ENCODE measurements at places on chromosomes 4 and X.

- no peak for DNase-seq
Observed at GRCh38 chr4:17788956-17789355, 7.5 kb upstream of the FAM184B start.

- DNase-seq = no peak
Observed at GRCh38 chrX:21929209-21929608, 11.3 kb upstream of the SMS start.

GRCh38 chr4:102137217-102137616 is 208.1 kb downstream of the SLC39A8 start:
- DNase-seq = no peak

- no peak for DNase-seq
Observed at GRCh38 chrX:70479247-70479921, 34.7 kb downstream of the DLG3 start.

DNA sequence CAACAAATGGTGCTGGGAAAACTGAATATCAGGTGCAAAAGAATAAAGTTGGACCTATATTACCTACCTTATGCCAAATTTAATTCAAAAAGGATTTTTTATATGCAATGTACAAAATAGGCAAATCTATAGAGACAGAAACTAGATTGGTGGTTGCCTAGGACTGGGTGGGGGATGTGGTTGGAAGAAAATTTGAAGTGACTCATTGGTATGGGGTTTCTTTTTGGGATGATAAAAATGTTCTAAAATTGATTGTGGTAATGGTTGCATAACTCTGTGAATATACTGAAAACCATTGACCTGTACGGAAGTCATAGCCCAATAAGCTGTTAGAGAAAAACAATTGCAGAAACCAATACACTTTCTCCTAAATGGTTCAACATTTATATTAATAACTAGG is 72.1 kb downstream of the COL4A5 start:
- no peak for DNase-seq

DNA sequence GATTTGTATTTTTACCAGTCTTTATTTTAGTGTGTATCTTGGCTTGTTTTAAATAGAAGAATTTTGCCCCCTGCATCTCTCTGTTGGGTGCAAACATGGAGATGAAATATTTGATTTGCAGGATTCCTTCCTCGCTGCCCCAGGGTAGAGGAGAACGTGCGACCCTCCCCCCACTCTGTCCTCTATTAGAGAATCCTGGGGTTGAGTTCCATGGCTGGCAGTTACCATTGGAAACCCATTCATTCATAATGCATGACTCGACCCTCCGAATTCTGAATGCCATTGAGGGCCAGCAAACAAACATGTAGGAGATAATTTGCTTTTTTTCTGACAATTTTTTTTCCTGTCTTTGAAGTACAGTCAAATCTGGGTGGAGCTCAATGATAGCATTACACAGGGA is 53.7 kb downstream of the TRIM2 start:
- no peak for DNase-seq

DNA sequence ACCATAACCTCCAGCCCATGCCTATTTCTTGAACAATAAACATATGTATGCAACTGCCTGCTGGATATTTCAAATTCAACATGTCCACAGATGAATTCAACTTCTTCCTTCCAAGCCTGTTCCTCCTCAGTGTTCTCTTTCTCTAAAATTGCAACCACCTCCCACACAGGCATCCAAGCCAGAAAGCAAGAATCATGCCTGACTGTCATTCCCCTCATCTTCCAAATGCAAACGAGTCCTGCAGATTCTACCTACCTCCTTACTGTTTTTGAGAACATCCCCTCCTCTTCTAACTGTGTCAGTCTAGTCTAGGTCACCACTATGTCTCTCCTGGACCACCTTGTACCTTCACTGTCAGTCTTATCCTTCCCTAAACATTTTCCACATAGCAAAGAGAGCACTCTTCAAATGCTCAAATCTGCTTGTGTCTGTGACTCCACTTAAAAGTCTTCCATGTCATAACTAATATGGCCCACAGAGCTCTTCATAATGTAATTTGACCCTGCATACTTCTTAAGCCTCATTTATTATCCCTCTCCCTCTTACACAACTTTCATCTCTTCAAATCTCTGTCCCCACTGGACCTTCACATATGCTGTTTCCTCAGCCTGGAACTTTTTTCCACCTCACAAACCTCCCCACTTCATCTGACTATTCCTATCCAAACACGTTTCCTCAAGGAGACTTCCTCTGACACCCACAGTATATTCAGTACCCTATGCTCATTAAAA is 25.7 kb downstream of the MAPK10 start:
- no peak for DNase-seq

DNA sequence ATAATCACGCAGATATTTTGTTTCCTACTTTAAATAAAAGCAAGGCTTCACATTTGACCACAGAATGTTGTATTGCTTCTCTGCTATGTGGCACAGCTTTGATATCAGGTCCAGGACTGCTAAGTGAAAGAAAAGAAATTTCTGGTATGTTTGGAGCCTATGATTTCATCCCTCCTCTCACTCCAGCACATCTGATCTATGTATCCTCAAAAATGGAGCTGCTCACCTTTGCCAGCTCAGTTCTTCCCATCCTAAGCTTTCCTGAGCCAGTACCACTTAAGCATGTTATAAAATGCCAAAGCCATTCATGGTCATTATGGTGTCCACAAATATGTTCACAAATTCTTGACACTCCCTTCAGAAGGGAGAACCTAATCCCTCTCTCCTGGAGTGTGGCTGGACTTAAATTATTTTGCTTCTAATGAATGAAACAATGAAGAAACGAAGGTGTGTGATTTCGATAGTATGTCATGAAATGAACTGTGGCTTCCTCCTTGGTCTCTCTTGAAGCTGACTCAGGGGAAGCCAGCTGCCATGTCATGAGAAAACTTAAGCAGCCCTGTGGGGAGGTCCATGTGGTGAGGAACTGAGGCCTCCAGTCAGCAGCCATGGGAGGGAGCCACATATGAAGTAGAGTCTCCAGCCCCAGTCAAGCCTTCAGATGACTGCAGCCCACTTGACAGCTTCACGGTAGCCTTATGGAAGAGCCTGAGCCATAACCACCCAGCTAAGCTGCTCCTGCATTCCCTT is 207.7 kb downstream of the MGST2 start:
- no peak for DNase-seq

GRCh38 chrX:47539860-47540259 is 21.1 kb upstream of the ARAF start:
- DNase-seq = no peak
